ENCODE measurements at places on chromosomes 16 and 17.

GRCh38 chr17:17235212-17236174, 1.5 kb downstream of the FLCN start:
- peak; percentile 76 for DNase-seq

DNA sequence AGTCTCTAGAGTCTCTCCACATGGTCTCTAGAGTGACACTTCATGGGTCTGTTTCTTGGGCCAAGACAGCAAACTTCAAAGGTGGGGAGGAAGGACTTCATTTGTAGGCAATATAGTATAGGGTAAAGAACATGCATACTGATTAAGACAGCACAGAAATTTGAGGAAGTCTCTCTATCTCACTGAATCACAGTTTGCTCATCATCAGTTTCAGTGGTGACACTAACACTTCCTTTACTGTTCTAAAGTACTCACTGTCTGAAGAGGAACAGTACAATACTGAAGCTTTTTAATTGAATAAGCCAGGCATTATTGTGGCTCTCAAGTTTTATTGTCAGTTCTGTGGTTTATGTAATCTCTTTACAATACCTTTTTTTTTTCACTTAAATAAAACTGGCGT, 656.4 kb upstream of the CDH8 start:
- DNase-seq = no peak

GRCh38 chr17:58119491-58119890, 28.7 kb upstream of the OR4D1 start:
- no peak for DNase-seq

DNA sequence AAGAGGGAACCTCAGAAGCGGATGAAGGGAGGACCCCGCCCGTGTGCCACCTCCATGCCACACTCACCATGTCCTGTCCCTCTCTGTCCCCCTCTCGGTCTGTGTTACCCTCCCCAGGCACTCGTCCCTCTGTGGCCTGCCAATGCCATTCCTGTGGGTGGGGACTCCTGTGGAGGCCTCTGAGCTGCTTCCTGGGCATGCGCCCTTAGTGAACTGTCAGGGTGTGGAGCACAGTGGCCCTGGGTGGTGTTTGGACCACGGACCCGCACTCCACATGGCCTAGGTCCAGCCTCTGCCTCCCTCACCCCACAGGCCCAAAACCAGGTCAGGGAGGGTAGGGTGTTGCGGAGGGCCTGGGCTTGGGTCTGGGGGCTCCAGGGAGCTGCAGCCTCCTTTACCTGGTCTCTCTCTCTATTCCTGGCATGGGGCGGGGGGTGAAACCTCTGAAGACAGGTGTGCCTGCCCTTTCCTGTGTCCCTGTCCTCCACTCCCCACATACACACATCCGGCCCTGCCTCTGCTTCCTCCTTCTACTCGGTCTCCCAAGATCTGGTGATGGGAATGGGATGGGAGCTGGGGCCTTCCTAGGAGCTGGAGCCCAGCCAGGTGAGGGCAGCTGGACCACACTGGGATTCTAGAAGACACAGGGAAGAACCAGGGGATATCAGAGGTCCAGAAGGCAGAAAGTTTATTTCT, 11.5 kb upstream of the PKMYT1 start:
- DNase-seq = no peak

- no peak for DNase-seq
These were observed 7.3 kb downstream of the CASKIN2 start for GRCh38 chr17:75507733-75508719.

GRCh38 chr17:58364270-58364942, 12.4 kb upstream of the SUPT4H1 start:
- DNase-seq = no peak

GRCh38 chr17:67212231-67212630, 32.8 kb downstream of the HELZ start:
- peak; percentile 63 for DNase-seq

DNA sequence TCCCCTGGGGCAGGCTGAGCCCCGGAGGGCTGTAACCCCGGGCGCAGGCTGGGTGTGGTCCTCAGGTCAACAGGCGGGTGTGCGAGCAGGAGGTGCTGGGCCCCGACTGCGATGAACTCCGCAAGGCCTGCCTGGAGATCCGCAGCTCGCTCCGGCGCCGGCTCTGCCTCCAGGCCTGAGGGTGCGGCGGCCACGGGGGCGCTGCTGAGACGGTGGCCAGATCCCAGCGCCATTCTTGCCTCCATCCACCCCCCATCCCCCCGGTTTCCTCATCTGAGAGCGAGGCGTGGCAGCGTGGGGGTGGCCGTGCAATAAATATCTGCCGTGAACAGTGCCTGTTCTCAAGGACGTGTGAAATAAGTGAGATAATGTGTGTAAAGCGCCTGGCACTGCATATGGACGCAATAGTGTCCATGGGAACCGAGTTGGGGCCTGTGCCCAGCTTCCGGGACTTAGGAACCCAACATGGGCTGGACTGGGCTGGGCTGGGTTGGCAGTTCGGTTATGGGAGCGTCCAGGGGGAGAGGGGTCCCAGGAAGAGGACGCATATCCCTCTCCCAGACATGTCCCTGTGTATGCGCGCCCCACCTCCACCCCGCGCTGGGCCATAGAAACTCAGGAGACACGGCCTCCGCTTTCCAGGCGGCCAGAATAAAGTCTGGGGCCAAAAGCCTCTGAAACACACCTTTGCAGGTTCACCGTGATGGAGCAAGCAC, 15.0 kb downstream of the ZNF213 start:
- DNase-seq = peak; percentile 78

DNA sequence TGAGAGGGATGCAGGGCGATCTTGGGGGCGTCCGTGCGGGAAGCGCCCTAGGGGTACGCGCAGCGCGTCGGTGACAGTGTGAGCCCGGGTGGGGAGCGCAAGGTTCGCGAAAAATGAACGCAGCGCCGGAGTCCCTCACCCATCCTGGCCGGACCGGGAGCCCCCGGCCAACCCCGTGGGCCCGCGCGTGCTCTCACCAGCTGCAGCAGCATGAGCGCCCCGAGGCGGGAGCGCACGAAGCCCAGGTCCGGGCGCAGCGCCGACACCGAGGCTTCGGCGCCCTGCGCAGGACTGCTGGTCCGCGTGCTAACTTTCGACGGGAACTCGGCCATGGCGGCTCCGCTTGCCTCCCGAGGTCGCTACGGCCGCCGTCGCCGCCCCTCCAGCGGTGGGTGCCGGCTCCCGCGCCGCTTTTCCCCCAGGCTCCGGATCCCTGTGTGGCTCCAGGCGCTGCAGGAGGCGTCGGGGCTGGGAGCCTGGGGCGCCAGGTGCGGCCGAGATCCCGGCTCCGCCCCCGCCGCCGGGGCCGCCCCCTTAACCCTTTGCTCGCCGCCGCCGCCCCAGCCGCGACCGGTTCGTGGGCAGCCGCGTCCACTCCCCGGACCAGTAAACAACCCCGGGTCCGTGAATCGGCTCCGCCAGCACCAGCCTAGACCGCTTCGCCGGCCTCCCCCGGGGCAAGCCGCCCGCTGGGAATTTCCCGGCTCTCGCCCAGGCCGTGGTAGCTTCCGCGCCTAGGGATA, at the start of gene PLLP:
Gene PLLP, minus strand, starts transcription at position 464 of the 743 bp plus-strand sequence. Its CDS starts 132 bp downstream, at position 332.
- peak; percentile 52 for DNase-seq

DNA sequence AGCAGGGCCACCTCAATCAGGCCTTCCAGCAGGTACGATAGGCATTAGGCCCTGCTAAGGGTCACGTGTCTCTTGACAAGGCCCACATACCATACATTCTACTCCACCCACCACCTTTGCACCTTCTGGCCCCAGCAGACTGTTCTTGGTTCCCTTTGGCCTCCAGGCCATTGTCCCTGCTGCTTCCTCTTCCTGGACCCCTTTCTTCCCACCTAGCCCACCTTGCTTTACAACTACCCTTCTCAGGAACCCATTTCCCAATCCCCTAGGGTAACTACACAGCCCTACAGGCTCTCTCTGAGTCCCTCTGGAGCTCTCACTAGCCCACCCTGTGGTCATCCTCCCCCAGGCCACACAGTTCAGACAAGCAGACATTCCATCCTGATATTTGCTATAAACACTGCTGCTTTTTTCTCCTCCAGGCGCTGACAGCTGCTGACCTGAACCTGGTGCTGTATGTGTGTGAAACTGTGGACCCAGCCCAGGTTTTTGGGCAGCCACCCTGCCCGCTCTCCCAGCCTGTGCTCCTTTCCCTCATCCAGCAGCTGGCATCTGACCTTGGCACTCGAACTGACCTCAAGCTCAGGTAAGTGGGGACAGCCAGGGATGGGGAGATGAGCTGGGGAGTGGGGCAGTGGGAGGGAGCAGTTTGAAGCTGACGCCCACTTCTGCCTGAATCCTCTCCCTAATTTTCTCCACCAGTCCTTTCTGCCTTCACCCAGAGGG, 1.4 kb upstream of the NRN1L start:
- DNase-seq = no peak

- DNase-seq = no peak
These were observed 31.8 kb downstream of the HNF1B start for GRCh38 chr17:37713028-37713431.

- DNase-seq = no peak
These were observed 11.1 kb upstream of the CCL5 start for GRCh38 chr17:35891269-35891668.

GRCh38 chr16:11688520-11688886, 20.2 kb downstream of the SNN start:
- no peak for DNase-seq

GRCh38 chr16:86345516-86345915, 164.8 kb upstream of the FOXF1 start:
- no peak for DNase-seq

GRCh38 chr17:4908711-4909496, 6.0 kb upstream of the CHRNE start:
- peak; percentile 96 for DNase-seq

GRCh38 chr16:3988011-3988410, 107.5 kb upstream of the CREBBP start:
- DNase-seq = no peak

- DNase-seq = no peak
These were observed 39.3 kb downstream of the PIMREG start for GRCh38 chr17:6483507-6483906.

- peak; percentile 69 for DNase-seq
These were observed 32.6 kb downstream of the ERN1 start for GRCh38 chr17:64097196-64097936.

- no peak for DNase-seq
These were observed 52.2 kb upstream of the RCVRN start for GRCh38 chr17:9957244-9957643.
